Fibroblast of skin of back (primary cell): ENCODE measurements at places on chromosomes 6 and 20.
A peak's percentile ranks its signal among the peaks of the same experiment; 100 is the strongest.

DNA sequence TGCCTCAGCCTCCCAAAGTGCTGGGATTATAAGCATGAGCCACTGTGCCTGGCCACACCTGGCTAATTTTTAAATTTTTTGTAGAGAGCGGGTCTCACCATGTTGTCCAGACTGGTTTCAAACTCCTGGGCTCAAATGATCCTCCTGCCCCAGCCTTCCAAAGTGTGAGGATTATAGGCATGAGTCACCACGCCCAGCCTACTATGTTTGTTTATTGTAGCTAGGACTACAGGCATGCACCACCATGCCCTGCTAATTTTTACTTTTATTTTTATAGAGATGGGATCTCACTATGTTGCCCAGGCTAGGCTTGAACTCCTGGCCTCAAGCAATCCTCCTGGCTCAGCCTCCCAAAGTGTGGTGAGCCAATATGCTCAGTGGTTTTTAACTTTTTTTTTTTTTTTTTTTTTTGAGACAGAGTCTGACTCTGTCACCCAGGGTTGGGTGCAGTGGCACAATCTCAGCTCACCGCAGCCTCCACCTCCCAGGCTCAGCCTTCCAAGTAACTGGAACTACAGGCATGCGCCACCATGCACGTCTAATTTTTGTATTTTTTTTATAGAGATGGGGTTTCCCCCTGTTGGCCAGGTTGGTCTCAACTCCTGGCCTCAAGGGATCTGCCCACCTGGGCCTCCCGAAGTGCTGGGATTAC is 12.0 kb upstream of the DDX43 start:
- DNase-seq, result peak; percentile 37

- peak; percentile 63 for DNase-seq
These were observed 247.7 kb upstream of the PMEPA1 start for GRCh38 chr20:57957411-57958049.

- DNase-seq, result no peak
These were observed 3.5 kb upstream of the PLCG1 start for GRCh38 chr20:41133709-41134361.

DNA sequence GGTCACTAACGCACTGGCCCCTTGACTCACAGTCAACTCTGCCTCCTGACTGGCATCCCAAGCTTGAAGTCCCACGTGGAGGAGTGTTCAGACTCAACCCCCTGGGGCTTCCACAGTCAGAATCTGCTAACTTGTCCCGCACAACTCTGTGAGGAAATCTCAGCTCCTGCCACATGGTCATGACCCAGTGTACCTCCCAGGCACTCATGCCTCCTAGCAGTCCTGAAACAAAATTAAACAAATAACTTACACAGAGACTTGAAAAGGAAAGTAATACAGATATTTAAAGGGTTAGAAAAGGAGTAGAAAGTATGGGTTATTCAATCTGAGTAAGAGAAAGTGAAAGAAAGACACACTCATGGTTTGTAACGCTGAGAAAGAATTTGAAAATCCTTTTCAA is 134.9 kb downstream of the GMDS start:
- DNase-seq, result peak; percentile 18

GRCh38 chr6:145070791-145071190 is 664.5 kb downstream of the EPM2A start:
- DNase-seq, result peak; percentile 87

DNA sequence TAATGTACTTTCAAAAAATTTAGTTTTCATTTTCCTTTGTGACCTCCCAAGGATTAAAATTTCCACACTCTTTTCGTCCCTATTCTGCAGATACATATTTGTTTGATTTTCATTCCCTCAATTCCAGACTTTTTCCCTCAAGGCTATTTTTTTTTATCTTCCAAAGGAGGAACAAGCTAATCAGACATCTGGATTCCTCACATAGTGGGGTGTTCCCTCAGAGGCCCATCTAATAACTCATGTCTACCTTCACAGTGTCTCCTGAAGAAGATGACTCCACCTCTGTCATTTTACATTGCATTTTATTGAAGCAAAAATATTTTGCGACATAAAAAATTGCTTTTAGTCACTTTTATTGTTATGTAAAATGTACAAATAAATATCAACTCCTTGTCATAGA is 122.2 kb downstream of the RFPL4B start:
- DNase-seq, result peak; percentile 34

DNA sequence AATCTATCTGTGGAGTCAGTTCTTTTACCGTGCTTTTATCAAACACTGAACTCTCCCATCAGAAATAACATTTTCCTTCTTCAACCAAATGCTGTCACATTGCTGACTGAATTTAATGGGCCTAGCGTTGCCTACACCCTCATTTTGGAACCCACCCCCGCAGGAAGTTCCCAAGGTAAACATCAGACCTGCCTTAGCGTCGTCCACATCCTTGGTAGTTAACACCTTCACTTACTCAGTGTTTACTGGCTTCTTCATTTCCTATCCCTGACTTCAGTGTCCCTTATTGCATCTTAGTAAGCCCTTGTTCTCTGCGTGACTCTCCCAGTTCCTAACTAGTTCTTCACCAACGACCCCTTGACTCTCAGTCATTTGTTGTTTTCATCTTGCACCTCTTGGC is 491.4 kb upstream of the SOX4 start:
- DNase-seq, result no peak

DNA sequence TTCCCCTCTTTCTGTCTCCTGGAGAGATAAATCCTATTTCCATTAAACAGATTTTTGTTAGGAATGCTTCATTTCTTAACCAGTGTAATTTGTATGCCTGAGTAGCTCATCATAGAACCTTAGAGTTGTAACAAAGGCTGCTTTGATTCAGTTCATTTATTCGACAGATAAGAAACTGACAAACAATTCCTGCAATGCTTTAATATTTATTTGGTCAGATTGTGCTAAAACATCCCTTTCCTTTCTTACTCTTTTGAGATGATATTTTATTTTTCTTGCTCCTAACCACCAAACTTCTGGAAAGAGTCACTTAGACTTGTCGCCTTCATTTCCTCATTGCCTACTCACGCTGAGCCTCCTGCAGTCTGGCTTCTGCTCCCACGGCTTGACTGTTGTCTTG is 89.0 kb upstream of the SUPT3H start:
- no peak for DNase-seq

DNA sequence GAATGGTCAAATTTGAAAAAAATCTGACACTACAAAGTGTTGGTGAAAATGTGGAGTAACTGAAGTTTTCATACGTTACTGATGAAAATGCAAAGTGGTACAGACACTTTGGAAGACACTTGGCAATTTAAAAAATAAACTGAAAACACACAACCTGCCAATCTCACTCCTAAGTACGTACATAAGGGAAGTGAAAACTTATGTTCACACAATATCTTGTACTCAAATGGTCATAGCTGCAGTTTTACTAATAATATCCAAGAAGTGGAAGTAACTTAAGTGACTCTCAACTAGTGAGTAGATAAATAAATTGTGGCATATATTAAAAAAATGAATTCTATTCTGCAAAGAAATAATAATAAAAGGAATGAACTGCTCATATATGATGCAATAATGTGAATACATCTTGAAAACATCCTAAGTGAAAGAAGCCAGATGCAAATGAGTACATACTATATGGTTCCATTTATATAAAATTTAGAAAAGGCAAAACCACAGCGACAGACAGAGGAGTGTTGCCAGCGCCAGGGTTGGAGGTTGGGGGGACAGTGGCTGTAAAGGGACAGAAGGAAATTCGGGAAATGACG is 198.2 kb downstream of the ERMARD start:
- no peak for DNase-seq

DNA sequence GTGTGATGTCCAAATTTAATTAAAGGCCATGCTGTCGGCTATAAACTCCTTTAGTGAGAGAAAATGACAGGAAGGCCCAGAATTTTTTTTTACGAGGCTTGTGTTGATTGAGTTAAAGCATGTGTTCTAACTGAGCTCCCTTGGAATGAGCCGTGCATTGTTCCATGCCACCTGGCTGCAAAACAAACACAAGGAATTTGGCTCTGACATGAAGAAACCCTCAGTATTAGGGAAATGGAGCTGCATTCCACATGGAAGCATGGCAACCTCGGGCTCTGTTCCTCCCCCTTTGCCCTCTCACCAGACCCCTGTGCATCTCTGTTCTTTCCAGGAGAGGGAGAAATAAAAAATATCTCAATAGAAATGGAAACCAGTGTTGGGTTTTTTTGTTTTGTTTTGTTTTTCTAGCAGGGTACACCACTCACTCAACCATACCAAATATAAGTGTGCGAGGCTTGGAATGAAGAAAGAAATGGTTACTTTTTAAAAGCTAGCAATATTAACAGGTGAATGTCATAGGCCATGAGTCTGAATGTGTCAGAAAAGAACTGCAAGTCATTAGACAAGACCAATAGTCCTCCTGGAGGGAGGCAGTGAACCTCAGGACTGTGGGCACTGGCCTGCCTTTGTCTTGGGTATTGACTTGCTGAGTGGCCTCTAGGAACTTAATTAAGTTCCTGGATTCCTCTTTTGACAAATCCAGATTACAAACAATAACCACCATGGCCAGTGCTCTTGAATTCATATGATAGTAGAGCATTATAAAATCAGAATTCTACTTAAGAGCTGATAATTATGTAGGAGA is 935.1 kb downstream of the KIF16B start:
- no peak for DNase-seq

GRCh38 chr20:17887331-17888030 is 81.1 kb downstream of the SNX5 start:
- DNase-seq, result no peak

GRCh38 chr6:24974182-24975171 is 38.7 kb upstream of the RIPOR2 start:
- DNase-seq, result peak; percentile 20

DNA sequence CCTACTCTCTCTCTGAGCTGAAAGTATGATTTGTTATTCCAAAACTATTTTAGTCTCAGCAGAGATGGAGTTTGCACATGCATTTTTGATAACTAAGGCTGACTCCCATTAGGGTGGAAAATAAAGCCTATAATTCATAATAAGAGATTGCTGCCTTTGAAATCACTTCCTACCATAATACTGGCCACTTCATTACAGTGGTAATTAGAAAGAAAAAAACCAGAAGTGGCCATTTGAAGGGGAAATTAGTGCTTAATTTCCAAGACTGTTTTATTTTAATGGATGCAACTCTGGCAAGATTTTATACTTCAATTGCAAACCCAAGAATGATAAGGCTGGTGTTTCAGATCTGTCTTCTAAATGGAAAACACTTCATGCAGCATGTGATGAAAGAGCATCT is 43.4 kb downstream of the SLC35B3 start:
- DNase-seq, result no peak

- DNase-seq, result peak; percentile 6
These were observed 1.3 kb upstream of the DDR1 start for GRCh38 chr6:30882759-30883684.
